Heart right ventricle (tissue), 16 donors: ENCODE measurements at places on chromosomes 6 and 20.

DNA sequence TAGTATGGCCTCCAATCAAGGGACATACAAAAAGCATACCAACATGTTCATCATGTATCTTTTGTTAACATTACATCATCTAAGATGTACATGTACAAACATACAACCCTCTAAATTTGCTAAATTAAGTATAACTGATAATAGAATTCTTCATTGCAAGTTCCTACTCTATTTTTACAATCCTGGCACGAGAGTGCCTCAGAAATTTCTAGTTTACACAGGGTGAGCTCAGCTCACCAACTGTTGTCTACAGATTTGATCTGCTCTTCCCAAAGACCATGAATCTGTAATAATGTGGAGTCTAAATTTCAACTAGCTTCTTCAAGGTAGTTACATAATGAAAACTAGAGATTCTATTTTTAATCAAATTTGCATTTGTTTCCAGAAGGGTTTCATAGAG lies 179.7 kb downstream of the HIVEP2 start:
- DNase-seq = no peak

- DNase-seq = no peak
Observed at GRCh38 chr6:52922161-52922560, 12.7 kb upstream of the GSTA3 start.

- DNase-seq = no peak
Observed at GRCh38 chr6:21501815-21502214, 91.7 kb upstream of the SOX4 start.

GRCh38 chr6:119481976-119482375 lies 132.4 kb upstream of the MAN1A1 start:
- DNase-seq = no peak

DNA sequence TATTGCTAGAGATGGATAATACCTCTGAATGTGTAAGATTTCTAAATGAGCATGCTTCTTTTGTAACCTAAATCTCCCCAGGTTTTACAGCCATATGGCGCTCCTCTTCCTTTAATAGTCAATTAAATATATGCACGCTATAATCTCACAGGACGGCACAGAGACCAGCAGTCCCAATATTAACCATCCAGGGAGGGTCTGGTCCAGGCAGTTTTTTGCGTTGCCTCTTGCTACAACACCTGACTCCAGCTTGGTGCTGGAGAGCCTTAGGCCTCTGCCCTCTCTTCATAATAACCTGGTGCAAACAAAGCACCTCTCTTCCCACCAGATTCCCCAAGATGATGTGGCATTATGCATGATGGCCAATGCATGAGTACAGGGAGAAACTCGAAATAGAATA lies 183.4 kb downstream of the LY86 start:
- DNase-seq = no peak

DNA sequence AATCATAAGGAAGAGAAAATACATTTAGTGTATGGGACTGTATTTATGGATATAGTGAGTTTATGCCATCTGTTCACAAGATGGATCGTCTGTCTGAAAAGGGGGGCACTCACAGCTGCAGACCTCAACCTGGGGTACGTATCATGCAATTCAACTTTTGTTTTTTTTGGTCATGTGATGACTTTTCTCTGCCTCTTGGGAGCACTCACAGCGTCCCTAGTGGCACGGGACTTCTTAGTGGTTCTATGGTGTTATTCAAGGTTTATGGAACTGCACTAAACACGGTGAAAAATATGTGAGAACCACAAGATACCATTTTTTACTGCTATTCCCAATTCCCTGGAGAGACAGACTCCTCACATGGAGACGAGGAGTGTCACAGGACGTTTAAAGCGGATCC lies 60.4 kb upstream of the MPC1 start:
- no peak for DNase-seq
